ENCODE measurements at places on chromosomes 12 and 14.

GRCh38 chr12:33222357-33222756 is 217.3 kb downstream of the SYT10 start:
- DNase-seq, result no peak

- no peak for DNase-seq
These were observed 33.4 kb downstream of the BTBD7 start for GRCh38 chr14:93299416-93299815.

- peak; percentile 5 for DNase-seq
These were observed 787.7 kb upstream of the TMEM132C start for GRCh38 chr12:127479256-127479655.

GRCh38 chr12:52873832-52874572 is 25.2 kb upstream of the KRT78 start:
- peak; percentile 93 for DNase-seq

DNA sequence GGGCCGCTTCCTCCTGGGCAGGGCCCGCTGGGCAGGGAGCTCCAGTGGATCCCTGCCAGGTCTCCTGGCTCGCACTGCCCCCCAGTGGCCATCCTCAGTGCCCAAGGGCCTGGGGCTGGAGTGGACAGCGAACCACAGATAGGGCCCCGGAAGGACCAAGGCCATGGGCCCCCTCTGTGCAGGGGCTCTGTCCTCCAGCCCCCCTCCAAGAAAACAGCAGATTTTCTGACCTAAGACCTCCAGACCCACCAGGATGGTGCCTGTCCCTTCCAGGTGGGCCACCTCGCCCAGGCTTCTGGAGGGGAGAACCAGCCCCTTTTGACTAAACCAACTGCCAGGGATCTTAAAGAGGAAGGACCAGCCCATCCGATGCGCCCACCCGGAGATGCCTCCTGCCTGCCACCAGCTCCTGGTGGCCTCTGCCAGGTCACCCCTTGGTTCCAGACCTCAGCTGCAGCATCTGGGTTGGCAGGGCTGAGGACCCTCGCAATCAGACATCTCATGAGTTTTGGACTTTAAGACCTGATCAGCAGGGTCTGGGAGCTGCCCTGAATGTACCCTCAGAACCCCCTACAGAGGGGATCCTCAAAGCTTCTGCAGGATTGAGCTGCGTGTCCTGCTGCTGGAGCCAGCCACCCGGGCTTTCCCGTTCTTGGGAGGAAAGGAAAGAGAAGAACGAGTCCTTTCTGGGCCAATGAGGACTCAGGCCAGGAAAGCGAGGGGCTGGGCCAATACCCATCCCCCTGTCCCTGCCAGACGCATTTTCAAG is 325.8 kb upstream of the DIO3 start:
- DNase-seq, result peak; percentile 34

GRCh38 chr12:31589904-31590641 is 863 bp downstream of the DENND5B start:
- DNase-seq, result peak; percentile 56

GRCh38 chr14:79852950-79853744 is 358.2 kb downstream of the DIO2 start:
- no peak for DNase-seq

- no peak for DNase-seq
These were observed 216.6 kb upstream of the FKBP4 start for GRCh38 chr12:2578211-2578610.

- DNase-seq, result no peak
These were observed 13.0 kb downstream of the SERPINA11 start for GRCh38 chr14:94439453-94440057.

- DNase-seq, result peak; percentile 68
These were observed 19.1 kb downstream of the TMEM30B start for GRCh38 chr14:61262082-61262481.

- DNase-seq, result peak; percentile 4
These were observed 17.0 kb downstream of the PPM1H start for GRCh38 chr12:62917926-62918325.

DNA sequence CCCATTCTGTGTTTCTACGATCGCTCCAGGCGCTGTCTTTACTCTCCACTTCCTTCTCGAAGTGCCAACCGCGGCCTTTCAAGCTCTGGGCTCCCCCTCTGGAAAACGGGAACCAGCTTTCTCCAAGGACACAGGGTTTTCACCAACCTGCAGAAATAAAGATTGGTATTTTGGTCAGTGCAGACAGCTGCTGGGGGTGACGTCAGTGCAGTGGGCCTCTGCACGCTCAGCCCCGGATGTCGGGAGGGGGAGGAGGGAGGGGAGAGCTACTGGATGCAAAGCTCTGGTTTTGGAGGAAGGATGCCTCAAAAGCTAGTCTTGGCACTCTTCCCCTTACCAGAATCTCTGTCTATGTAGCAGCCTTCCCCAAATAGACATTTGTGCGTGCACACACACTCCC is 19.9 kb downstream of the HRK start:
- peak; percentile 60 for DNase-seq

DNA sequence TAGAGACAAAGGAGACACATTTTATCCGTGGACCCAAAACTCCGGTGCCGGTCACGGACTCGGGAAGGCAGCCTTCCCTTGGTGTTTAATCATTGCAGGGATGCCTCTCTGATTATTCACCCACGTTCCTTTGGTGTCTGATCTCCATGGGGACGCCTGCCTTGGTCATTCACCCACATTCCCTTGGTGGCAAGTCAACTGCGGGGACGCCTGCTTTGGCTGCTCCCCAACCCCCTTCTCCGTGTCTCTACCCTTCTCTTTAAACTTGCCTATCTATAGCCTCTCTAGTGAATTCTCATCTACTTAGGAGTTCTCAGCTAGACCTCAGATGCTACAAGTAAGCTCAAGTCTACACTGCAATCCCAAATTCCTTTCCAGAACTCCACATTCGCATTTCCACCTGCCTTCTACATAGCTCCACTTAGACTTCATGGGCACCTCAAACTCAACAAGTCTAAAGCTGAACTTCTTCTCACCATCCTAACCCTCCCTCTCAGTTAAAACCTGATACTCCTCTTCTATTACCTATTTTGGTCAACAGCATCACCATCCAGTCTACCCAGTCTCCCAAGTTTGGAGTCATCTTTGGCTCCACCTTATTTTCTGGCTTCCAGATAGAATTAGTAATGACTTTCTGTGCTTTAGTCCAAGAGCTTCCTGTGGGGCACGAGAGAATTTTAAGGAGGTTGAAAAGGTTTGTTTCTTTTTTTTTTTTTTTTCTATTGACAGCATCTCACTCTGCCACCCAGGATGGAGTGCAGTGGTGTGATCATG is 14.4 kb downstream of the SPTLC2 start:
- DNase-seq, result no peak

- no peak for DNase-seq
These were observed 21.2 kb upstream of the AKAP5 start for GRCh38 chr14:64444140-64444539.

- DNase-seq, result no peak
These were observed 40.1 kb downstream of the NUMB start for GRCh38 chr14:73418227-73418626.

DNA sequence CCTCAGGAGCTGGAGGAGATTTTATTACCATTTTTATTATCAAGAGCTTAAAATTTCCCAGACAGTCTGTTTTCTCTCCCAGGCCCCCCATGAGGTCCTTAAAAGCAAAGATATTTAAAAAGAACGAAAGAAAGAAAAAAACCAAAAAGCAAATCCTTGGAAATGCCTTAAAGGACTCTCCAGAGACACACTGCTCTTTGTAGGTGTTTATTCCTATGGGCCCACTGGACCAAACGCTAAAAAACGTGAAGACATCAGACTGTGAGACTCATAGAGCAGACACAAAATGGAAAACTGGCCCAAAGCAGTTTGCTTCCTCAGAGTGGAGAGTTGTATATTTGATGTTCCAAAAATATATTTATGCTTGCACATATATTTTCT is 1.2 kb upstream of the NID2 start:
- DNase-seq, result no peak

DNA sequence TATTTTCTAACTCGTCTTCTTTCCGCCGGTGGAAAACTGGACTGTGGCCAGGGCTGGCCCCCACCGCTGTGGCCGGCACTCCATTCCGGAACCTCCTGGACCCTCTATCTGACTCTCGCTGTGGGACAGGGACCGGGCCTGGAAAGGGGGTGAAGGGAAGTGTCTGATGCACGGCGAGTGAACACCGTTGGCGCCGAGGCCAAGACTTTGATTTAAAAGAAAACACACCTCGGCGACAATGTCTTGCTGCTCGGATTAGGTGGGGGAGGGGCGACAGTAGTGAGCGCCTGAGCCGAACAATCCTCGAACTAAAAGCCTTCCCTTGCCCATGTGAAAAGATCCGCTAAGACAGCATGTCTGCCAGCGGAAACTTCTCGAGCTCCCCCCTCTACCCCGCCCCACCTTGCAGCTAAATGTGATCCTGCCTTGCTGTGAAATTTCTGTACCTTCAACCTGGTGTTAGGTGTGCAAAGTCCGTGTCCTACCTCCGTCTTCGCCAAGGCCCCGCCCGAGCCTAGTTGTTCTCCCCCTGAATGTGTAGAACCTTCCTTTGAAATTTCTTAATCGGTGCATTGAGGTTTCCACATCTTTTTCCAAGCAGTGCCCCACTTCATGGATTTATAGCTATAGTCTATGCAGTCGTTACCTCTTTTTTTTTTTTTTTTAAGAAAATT is 862 bp upstream of the HOTAIR start:
- no peak for DNase-seq
